ENCODE measurements at places on chromosomes 2 and 18. TPM values are rescaled to one million over a fixed set of nuclear protein-coding genes. Genes with fewer than 3 reads are reported as not detected.

The GRB14 gene
- total RNA-seq = not detected

The LYG2 gene
- total RNA-seq = not detected

The ATOH8 gene
- total RNA-seq = 0.12 TPM

The FAM237A gene
- not detected for total RNA-seq

The EDAR gene
- total RNA-seq = not detected

- DNase-seq = no peak
- H3K4me1 ChIP-seq = no peaks in the 10 kb centered on the region
- H3K36me3 ChIP-seq = no peaks in the 10 kb centered on the region
Observed at GRCh38 chr2:240902615-240903041, 3.5 kb upstream of the CROCC2 start.

Measured in activated CD8-positive, alpha-beta memory T cell treated with anti-CD3 and anti-CD28 coated beads, Interleukin-2, amount 10 ng/mL, durations not matched to agents 7 days and 5 days (primary cell).